ENCODE measurements at places on chromosomes 12 and 14.

DNA sequence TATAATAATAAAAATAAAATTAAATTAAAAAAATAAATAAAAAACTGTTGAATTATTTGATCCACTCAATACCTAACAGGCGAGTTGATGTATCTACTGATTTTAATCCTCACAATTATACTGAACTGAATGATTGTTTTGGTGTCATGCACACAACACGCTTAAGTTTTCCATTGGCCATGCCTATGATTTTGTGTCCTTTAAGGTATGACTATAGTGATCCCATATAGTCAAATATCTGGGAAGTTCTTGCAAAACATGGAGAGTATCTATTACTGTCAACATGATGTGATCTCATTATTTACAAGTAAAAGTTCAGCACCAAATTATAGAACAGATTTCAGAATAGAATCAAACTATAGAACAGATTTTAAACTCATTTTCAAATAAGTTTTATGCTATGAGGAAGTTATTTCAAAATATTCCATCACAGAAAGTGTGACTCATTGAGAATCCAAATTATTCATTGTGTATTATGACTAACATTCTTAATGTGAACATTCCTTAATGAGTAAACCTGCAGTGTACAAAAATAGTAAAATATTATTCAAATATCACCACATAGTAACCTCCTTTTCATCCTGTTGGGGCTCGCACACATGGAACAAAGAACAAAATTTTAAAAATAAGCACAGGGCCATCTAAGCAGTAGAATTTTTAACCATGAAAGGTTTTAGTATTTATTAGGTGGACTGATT is 190.4 kb downstream of the SLC25A21 start:
- no peak for DNase-seq

DNA sequence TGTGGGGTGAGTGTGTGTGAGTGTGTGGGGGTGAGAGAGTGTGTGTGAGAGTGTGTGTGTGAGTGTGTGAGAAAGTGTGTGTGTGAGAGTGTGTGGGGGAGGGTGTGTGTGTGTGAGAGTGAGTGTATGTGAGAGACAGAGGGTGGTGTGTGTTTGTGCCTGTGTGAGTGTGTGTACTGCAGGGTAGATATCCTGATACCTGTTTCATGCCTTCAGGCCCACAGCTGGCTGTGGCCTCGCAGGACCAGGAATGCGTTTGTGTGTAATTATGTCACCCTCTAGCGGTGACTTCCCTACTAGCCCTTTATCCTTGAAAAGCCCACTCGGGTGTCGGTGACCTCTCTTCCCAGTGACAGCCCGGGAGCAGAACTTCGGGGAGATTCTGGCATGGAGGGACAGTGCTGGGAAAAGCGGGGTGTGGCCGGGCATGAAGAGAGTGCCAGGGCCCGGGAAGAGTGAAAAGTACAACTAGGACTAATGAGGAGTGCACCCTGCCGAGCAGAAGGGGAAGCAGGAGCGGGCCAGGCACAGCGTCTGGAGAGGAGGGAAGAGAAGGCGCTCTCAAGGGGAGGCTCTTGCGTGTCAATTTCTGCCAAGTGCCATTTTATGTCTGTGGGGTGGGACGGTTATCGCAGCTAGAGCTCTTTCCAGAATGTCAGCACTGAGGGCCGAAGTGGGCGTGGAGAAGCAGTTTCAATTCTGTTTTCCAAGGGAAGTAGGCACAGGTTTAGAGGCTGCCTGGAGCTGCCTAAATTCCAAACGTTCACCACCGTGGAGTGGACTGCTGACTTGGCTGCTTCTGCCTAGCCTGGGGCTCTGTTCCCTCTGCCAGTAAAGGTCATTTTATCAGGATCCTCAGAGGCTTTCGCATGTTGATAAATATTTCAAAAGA is 11.0 kb upstream of the FBXL14 start:
- DNase-seq = peak; percentile 13

DNA sequence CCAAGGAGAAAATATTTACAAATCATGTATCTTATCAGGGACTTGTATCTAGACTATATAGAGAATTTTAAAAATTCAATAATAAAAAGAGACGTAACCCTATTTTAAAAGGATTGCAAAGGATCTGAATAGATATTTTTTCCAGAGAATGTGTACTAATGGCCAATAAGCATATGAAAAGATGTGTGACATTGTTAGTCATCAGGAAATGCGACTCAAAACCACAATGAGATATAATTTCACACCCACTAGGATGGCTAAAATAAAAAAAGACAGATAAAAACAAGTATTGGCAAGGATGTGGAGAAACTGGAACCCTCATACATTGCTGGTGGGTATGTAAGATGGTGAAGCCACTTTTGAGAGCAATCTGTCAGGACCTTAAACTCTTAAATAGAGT is 141.9 kb upstream of the BMP4 start:
- no peak for DNase-seq

- no peak for DNase-seq
Measured at GRCh38 chr12:119885549-119885948, 8.4 kb upstream of the CIT start.

DNA sequence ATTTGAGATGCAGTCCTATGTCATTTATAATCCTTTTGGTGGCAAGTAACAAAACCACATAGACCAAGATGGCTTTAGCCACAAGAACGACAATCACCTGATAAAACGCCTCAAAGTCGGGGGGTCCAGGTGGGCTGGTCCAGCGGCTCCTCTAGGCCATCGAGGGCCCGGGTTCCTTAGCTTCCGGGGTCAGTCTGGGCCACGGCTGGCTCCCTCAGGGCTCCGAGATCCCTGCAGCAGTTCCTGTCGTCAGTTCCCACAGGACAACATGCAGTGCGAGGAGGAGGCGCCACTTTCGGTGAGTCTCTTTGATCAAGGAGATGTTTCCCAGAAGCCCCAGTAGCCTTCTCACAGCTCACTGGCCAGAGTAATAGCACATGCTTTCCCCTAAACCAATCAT is 574.6 kb downstream of the AACS start:
- DNase-seq = no peak

GRCh38 chr12:105294886-105295479 is 35.5 kb upstream of the C12orf75 start:
- no peak for DNase-seq

DNA sequence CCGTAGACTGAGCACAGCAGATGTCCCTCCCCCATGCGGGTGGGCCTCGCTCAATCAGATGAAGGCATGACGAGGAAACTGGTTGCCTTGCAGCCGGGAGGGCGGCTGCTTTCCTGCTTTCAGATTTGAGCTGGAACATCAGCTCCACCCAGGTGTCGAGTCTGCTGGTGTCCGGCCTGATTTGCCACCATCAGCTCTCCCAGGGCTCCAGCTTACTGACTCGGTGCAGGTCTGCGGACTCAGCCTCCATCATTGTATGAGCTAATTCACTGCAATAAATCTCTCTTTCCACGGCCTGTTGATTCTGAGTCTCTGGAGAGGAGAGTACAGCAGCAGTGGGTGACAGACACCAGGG is 156.2 kb downstream of the KIF26A start:
- DNase-seq = no peak

DNA sequence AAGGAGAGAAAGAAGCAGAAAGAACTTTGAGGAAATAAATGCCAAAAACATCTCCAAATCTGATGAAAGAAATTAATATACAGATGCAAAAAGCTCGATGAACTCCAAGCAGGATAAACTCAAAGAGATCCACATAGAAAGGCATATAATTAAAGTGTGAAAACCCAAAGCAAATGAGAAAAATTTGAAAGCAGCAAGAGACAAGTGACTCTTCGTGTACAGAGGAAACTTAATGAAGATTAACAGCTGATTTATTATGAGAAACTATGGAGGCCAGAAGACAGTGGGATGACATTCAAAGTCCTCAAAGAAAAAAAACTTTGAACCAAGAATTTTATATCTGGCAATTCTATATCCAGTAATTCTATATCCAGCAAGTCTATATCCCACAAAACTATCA is 163.0 kb upstream of the TMCC3 start:
- no peak for DNase-seq

GRCh38 chr12:12725956-12726554 is 8.9 kb downstream of the CDKN1B start:
- no peak for DNase-seq

DNA sequence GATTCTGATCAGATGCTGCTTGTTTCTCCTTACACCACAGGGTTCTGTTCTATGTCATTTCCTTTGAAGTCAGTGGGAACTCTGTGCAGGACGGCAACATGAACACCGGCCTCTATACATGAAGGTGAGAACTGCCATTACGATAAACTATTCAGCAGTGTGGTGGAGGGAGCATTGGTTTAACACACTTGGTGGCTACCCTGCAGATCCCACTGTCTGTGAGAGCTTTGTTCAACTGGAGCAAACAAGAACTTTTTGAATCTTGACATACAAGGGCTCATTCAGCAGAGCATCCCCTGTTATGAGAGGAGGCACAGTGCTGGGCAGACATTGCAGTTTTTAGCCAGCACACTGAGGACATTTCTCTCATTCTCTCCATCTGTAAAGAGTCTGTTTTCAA is 10.7 kb upstream of the FRS2 start:
- no peak for DNase-seq

GRCh38 chr12:73374360-73374759 is 1102.2 kb downstream of the TRHDE start:
- DNase-seq = no peak

DNA sequence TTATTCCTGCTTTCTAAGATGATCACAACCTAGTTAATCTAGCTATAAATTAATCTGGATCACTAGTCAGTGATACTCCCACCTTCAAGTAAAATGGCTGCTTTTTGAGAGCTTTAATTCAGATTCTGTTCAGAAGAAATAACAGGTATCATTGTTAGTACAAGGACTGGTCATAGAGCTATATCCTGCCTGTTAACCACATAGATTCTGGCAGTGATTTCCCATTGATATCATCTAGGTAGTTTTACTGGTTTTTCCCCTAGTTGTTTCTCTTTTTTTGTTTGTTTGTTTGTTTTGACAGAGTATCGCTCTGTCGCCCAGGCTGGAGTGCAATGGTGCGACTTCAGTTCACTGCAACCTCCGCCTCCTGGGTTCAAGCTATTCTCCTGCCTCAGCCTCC is 39.0 kb upstream of the HIF1A start:
- DNase-seq = no peak

DNA sequence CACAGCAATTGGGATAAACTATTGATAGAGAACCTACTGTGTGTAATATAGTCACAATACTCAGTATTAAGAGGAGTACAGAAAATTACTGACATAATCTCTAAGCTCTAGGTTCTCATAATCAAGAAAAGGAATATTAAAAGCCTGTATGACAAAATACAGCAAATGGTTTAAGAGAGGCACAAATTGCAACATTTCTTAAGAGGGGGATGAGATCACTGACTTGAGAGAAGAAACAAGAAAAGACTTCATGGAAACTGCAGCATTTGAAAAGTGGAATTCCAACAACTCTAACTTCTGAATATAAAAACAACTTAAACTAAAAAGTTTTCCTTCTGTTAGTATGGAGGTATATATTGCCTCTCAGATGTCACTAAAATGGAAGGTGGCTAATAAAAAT is 89.7 kb downstream of the NUMB start:
- DNase-seq = no peak

DNA sequence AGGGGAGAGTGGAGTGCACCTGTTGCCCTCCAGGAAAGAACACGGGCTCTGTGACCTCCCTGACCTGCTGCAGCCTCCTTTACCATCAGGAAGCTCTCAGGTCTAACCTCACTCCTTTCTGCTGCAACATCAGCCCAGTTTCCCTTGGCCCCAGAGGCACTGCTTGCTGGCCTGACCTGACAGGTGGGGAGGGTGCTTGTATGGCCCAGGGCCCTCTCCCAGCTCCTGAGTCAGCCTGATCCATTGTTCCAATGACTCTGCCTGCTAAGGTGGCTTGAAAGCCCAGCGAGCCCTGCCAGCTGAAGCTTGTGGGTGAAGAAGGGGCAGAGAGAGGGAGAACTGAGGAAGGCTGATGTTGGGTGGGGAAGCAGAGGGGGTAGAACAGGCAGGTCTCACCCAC is 13.2 kb upstream of the KRT78 start:
- no peak for DNase-seq

GRCh38 chr14:100239211-100239839 is 381 bp downstream of the YY1 start:
- no peak for DNase-seq

- DNase-seq = no peak
Measured at GRCh38 chr12:79012636-79013035, 148.1 kb downstream of the SYT1 start.

Data from NCI-H524 treated with DMSO at 0.1 percent for 48 hours (cell line).